Stimulated activated naive CD4-positive, alpha-beta T cell treated with Interleukin-2 at 50 U/mL for 16 hours (primary cell): ENCODE measurements at places on chromosomes 12 and 14.

DNA sequence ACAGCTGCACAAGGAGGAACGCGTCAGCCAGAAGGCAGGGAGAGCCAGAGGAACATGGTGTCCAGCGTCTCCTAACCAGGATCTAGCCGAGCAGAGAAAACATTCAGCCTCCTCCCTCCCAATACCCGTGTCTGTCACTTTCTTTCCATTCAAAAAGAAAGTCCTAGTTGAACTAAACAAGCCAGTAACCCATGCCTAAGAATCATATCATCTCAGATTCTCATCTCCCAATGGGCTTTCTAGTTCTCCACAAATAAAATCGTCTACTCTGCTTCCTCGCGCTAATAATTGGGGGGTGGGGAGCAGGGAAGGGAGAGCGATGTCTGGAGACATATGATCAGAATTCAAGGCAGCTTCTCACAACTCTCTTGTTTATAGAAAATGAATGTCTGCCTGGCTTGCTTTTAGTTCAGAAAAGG lies 7.4 kb downstream of the NKX2-1 start:
- DNase-seq: no peak

- DNase-seq: no peak
Measured at GRCh38 chr12:11824736-11825135, 175.3 kb downstream of the ETV6 start.

GRCh38 chr12:6946033-6946919 lies 2.5 kb downstream of the C12orf57 start:
- peak; percentile 51 for DNase-seq

- no peak for DNase-seq
Measured at GRCh38 chr14:97382616-97383226, 585.5 kb downstream of the VRK1 start.

DNA sequence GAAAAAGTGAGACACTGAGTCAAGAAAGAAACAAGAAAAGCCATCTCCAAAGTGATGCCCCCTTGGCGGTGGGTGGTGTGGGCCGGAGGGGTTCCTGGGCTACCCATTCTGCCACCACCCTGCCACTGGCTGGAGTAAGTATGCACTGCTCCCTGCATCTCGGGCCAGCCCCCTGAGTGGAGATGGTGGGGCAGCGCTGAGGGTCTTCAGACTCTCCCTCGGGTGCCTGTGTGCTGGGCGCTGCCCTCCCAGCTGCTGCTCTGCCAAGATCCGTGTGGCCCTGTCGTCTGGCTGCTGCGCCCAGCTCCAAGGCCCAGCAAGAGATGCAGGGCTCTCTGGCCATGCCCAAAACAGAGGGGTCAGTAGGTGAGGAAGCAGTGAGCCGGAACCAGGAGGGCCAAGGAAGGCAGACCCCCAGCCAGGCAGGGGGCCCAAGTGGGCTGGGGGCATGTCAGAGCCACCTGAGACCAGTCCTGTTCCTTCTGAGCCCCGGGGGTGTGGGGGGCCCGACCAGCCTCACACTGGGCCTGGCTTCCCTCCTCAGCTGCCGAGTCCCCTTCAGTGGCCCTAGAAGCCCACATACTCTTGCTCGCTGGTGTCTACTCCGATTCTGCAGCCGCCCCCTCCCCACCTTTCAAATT lies 5.2 kb downstream of the GPR132 start:
- DNase-seq: peak; percentile 24

- no peak for DNase-seq
Measured at GRCh38 chr12:44015333-44015941, 179.6 kb downstream of the TMEM117 start.

DNA sequence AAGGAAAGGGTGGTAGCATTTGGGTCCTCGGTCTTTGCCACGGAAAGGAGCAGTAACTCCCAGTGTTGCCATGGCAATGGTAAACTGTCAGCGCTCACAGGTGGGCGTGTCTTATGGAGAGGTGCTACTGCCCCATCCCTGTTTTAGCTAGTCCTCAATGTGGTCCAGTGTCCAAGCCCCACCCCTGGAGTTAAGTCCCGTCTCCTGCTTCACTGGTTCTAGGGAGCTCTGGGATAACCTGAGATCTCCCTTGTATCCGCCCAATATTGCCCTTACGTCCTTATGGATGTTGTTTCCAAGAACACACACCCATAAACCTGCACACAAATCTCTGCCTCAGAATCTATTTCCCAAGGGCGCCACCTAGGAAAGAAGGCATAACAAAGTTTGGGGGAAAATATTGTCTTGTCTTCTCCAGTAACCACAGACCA lies 64.2 kb downstream of the SPRING1 start:
- no peak for DNase-seq

DNA sequence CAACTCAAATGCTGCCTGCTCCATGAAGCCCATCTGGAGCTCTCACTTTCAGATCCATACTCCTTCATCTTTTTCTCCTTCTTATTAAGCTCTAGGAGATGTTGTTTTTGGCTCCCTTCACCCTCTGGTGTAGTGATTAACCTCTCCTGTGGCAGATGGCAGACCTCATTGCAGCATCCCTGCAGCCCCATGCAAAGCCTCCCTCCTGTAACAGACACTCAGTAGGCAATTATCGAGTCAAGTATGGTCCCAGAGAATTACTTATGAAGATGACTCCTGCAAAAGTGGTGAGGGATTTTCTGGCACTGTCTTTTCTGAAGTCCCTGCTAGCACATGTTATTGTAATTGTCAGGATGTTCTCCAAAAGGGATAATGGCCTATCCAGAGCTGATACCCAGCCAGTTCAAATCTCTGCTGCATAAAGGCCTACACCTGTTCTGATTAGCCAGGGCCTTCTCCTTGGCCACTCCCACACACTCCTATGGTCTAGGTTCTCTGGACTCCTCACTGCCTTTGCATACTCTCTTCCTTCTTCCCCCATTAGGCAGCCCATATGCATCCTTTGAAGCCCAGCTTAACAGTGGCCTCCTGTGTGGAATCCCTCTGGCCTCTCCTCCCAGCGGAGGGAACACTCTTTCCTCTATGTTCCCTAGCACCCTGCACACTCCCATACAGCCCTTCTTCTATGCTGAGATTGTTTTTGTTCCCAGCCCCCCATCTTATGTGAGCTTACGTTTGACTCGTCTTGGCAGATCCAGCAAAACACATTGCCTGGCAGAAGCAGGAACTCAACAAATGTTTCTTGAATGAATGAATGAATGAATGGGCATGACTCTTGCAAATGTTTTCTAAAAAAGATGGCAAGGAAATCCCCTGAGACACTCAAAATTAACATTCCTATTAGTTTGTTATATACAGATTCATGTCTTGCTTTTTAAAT lies 43.9 kb upstream of the MDM1 start:
- no peak for DNase-seq

GRCh38 chr14:81464253-81465002 lies 64.3 kb upstream of the STON2 start:
- DNase-seq: peak; percentile 17

GRCh38 chr12:93751864-93752610 lies 74.9 kb downstream of the CRADD start:
- no peak for DNase-seq

DNA sequence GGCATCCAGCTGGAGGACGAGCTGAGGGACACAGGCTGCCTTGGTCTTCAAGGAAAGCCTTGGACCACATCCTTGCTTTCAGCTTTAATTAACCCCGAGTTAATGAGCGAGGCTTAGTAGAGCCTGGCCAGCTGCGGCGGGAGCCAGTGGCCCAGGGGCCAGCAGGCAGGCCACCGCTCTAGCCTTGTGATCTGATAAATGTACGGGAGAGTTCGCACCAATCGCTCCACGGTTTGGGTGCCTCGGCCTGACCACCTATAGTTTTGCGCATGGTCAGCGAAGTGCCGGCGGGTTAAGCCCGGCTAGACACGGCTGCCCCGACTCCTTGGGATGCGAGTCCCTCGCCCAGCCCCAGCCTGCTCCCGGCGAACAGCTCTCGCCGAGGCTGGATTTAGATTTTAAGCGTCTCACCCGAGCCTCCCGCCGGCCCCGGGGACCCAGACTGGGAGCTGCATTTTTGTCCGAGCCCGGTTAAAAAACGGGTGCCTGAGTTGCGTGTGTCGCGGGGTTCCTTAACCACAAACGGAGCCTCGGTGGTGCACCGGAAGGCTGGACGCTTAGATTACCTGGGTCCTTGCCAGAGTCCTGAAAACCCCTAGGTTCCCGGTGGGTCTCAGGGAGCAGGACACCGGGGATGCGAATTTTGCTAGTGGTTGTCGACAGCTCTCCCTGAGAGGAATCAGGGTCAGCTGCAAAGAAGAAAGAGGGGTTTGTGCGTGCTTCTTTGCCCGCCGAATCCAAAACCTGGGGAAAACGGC lies 2.9 kb upstream of the HOXC12 start:
- no peak for DNase-seq

- no peak for DNase-seq
Measured at GRCh38 chr12:94265966-94266745, 117.8 kb downstream of the PLXNC1 start.

DNA sequence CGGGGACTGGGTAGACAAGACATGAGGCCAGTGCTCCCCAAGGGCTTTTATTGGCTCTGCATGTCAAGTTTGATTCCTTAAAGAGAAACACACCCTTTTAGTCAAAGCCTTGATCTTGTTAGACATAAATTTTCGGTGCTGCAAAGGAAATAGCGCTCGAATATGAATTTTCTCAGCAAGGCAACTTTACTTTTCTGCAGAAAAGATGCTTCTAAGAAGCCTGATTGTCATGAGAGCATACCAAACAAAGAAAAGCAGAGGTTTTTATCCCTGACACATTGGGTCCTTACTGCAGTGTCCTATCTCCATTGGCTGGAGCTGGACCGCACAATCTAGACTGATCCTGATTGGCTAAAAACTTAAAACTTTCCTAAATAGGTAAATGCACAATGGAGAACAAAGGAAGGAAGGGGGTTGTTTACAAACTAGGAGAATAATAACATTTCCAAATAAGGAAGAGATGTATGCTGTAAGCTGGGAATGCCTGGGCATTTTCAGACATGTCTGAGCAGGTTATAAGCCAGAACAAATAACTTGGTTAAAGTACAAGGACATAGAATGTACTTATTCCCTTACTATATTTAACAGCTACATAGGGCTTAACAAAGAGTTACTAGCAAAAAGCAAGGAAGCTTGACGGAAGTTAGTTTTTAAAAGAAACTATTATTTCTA lies 17.2 kb downstream of the TXNRD1 start:
- no peak for DNase-seq

DNA sequence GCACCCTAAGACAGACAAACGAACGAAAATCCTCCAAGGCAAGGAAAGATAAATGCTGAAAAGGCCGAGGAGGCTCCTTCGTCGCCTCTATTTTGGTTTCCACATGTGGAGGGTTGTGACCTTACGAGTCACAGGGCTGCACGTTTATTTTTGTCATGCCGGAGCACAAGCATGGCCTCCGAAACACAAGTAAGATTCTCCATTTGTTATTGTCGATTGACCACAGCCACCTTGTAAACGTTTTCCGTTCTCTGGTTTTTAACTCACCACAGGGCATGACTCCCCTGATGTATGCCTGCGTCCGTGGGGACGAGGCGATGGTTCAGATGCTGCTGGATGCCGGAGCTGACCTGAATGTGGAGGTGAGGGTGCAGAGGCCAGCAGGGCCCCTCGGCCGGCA lies 73.1 kb upstream of the PWP1 start:
- DNase-seq: no peak

DNA sequence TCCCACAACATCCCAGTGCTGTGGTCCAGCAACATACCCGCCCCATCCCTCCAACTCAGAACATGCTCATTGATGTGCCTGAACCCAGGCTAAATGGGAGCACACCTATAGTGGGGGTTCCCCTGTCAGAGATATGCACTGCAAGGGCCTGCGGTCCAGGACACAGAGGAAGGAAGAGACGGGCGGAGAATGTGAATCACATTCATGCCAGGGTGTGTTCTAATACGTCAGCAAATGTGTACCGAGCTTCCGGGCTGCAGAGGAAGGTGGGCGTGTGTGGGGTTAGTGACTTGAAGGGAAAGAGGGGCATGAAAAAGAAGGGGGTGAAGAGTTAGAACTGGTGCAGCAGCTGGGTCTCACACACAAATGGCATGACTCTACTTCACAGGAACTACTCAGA lies 83.7 kb downstream of the DPF3 start:
- peak; percentile 72 for DNase-seq

GRCh38 chr14:22432348-22432976 lies 156.6 kb downstream of the DAD1 start:
- no peak for DNase-seq

- no peak for DNase-seq
Measured at GRCh38 chr12:8819666-8819980, 2.8 kb upstream of the A2ML1 start.

DNA sequence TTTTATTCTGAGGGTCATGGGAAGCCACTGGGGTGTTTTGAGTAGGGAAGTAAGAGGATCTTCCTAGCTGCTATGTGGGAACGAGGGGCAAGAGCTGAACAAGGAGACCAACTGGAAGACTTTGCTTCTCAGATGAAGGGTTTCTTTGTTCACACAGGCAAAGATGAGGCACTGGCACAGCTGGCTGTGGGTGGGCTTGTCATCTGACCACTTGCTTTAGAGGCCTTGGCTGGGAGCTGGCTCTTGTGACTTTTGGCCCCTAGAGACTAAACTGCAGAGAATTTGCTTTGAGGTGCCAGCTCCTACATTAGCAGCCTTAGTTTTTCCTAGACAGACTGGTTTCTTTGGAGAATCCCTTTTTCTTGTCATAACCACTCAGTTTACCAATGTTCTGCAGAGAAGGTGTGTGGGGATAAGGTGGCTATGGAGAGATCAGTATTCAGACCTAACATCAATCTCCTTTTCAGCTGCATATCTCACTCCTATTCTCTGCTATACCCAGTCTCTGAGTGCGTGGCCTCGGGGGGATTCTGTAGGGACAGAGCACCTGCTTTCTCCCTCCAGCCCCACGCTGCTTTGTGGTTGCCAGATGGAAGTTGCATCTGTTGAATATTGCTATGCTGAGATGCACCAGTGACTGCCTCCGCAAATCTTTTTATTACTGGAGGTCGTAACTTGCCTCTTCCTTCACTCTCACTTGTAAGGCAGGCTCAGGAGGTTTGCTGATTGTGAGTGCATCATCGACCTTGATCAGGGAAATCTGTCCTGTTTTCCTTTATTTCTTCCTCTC lies 12.7 kb downstream of the PPP2R5C start:
- no peak for DNase-seq

- no peak for DNase-seq
Measured at GRCh38 chr14:90518069-90518940, 121.5 kb downstream of the CALM1 start.

- no peak for DNase-seq
Measured at GRCh38 chr12:105281694-105282049, 45.7 kb upstream of the APPL2 start.
